ENCODE measurements at places on chromosomes 3 and 15. TPM values are rescaled to one million over a fixed set of nuclear protein-coding genes. Genes with fewer than 3 reads are reported as not detected.

DNA sequence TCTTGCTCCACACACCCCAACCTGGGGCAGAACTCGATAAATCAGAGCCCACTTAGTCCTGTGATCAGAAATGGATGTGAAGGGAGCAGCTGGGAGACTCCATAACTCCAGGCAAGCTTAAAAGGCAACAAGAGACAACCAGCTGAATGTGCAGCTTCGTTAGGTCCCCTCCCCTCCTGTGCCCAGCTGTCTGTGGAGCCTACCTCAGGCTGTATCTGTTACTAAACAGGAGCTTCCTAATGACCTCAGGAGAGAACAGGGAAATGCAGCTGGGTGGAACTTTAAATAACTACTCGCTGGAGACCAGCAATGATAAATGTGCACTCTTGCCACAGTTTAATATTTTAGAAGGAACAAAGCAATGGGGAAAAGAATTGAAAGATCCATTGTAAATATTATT is 25.9 kb downstream of the SLC9A9 start:
- H3K36me3 ChIP-seq, result no peaks in the 10 kb centered on the region
- no peak for DNase-seq
- H3K27me3 ChIP-seq, result no peaks in the 10 kb centered on the region
- no peak overlapping the region for H3K4me3 ChIP-seq

CTXN2 gene
- total RNA-seq, result not detected

ZNF662 gene
- 1.5 TPM for total RNA-seq

DNA sequence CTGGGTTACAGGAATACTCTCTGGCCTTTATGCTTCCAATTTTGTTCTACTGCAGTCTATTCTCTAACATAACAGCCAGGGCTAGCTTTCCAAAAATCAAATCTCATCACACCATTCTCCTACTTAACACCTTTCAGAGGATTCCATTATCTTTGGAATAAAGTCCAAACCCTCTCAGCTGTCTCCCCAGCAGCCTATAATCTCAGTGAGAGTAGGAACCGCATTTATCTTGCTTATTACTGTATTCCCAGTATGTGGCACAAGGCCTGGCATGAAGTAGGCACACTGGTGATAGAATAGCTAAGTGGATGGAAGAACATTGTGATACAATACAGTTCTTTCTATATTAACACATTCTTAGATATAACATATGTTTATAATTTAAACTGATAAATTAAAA is 49.0 kb upstream of the MYO5C start:
- peaks cover 20% of the 10 kb centered on the region for H3K4me1 ChIP-seq
- no peaks in the 10 kb centered on the region for H3K36me3 ChIP-seq
- no peaks in the 10 kb centered on the region for H3K27me3 ChIP-seq
- DNase-seq, result no peak

CHMP2B gene
- total RNA-seq, result 45.1 TPM

ACKR4 gene
- not detected for total RNA-seq

EFCAB12 gene
- 0.24 TPM for total RNA-seq

- H3K27ac ChIP-seq, result no peak overlapping the region
- no peak overlapping the region for H3K4me3 ChIP-seq
- no peaks in the 10 kb centered on the region for H3K27me3 ChIP-seq
- no peaks in the 10 kb centered on the region for H3K4me1 ChIP-seq
Observed at GRCh38 chr15:50112488-50113186, 6.4 kb downstream of the ATP8B4 start.

VGLL3 gene
- 7.3 TPM for total RNA-seq

All from GM23338 (cell line).